ENCODE measurements at places on chromosomes 7 and 10.

GRCh38 chr7:108157606-108158335, 27.6 kb upstream of the LAMB4 start:
- DNase-seq = no peak

DNA sequence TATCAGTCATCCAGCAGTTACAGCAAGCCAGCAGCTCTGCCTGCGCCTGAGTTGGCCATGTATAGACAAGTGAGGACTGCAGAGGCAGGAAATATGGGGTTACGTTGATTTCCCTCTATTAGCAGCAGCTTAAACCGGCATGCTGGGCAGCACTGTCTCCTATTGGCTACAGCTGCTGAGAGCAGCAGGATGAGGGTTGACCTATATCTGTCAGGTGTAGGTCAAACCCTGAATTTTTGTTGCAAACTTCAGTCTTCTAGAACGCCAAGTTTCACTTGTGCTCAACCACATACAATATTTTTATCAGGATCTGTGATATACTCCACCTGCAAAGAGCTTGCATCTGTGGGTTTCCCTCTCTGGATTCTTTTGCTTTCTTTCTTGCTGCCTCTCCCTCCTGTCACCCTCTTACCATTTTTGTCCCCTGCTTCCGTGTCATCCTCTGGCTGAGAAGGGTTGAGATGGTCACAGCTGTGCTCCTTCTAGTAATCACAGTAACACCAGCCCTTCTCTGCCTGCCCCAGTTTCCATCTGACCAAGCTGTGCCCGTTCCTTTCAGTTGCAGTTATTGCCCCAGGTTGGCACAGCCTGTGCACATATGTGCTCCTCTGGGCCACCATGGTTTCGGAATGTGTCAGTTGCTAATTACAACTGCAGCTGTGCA, 23.8 kb upstream of the GLCCI1 start:
- peak; percentile 64 for DNase-seq

DNA sequence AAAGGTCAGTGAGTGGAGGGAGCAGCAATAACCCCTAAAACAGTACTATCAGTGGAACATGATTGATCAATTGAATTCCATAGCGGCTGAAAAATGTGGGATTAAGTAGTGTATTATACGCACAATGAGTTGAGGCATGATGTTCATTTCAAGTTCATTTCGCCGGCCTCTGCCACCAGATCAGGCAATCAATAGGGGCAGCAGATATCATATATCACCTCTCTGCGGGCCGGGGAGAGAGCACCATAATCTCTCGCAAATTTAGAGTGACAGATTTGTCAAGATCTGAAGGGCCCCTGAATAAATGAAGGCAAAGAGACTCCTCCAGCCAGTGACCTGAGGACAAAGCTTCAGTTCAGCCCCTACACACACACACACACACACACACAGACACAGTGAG, 58.5 kb downstream of the PAX2 start:
- DNase-seq = no peak

DNA sequence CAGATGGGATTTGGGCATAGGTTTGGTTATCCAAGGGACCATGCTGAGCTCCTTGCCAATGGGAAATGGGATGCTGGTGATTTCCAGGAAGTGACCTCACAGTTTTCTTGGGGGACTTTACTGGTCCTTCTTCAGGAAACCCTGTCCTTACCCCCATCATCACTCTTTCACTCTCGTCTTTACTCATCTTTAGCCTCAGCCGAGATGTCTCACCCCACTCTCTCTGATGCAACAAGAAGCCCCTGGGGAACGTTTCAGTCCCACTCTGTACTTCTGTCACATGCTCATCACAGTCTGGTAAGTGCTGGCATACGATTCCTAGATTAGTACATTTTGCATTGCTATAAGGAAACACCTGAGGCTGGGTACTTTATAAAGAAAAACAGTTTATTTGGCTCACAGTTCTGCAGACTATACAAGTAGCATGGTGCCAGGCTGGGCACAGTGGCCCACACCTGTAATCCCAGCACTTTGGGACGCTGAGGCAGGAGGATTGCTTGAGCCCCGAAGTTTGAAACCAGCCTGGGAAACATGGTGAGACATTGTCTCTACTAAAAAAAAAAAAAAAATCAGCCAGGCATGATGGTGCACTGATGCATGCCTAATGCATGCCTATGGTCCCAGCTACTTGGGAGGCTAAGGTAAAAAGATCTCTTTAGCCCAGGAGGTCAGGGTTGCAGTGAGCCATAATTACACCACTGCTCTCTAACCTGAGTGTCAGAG, 63.5 kb upstream of the VKORC1L1 start:
- no peak for DNase-seq

DNA sequence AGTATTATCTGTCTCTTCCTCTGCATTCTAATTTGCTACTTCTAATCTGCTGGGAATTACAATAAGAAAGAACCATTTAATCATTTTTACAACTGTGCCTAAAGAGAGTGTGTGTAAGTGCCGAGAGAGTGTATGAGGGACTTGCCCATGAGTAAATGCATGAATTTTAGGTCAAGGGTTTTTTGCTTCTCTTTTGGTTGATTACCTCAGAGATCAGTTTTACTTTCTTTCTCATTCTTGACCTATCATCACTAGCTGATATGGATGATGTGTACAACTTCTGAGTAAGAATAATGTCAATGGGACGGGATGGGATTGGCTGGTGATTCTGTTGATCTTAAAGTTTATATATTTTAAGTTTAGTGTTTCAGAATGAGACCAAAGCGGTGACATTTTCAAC, 47.8 kb downstream of the IKZF1 start:
- peak; percentile 80 for DNase-seq

- DNase-seq = no peak
Observed at GRCh38 chr10:119849031-119849789, 23.4 kb downstream of the MCMBP start.

GRCh38 chr7:48255046-48255445, 83.8 kb downstream of the ABCA13 start:
- DNase-seq = no peak

GRCh38 chr10:109932391-109932790, 9.1 kb upstream of the XPNPEP1 start:
- no peak for DNase-seq

- DNase-seq = peak; percentile 41
Observed at GRCh38 chr10:32650246-32650655, 204.3 kb downstream of the CCDC7 start.
